Breast epithelium (tissue), 4 donors: ENCODE measurements at places on chromosomes 4 and X. TPM values are rescaled to one million over a fixed set of nuclear protein-coding genes. Genes with fewer than 3 reads are reported as not detected.

Gene GUCY1B1
- 18.0 TPM for total RNA-seq

Gene PITX2
- 0.33 TPM for total RNA-seq

GRCh38 chrX:7146703-7147412 lies 654 bp upstream of the STS start:
- DNase-seq = no peak

- no peak for DNase-seq
These were observed 347.4 kb downstream of the FAM47B start for GRCh38 chrX:35289952-35290351.

Gene MAGEA1
- total RNA-seq = not detected

Gene CHST7
- 10.8 TPM for total RNA-seq

DNA sequence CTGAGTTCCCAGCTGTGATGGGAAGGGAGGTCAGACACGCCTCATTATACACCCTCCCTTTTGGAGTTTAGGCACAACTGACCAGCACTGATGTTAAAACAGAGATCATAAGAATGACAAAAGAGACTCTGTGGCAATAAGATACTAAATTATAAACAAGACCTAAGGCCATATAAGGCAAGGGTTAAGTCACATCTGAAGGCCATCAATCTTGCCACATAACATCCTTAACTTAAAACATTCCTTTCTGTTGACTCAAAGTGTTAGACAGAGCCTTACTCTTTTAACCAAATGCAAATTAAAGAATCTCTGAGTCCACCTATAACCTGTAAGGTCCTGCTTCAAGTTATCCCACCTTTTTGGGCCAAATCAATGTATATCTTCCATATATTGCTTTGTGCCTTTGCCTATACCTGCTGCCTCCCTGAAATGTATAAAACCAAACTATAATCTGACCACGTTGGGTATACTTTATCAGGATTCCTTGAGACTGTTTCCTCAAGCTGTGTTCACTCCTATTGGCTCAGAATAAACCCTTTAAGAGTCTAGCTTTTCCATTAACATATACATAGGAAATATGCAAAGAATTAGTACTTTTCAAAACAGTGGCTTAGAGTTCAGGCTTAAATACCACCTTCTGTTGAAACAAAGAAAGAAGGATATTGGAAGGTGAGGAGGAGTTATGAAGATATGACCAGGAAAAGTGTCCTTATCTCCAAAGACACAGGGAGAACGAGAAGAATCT lies 214.4 kb upstream of the PPP1R2C start:
- DNase-seq = no peak

Gene SMIM31
- total RNA-seq = 0.66 TPM

DNA sequence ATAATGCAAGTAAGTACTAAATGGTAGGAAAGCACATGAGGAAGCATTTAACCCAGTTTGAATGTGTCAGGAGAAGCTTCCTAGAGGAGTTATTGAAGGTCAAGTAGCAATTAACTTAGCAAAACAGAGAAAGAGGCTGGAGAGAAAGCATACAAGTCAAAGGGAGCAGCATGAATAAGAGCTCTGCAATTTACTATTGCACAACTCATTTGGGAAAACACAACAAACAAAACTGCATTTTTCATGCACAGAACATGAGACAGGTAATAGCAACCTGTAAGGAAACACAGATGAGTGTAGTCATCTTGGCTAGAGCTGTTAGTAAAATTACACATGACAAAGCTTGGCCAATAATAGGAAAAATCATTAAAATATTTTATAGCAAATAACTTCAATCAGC lies 538.1 kb downstream of the PPP4R3C start:
- DNase-seq = no peak

- no peak for DNase-seq
These were observed 981.0 kb upstream of the HS3ST1 start for GRCh38 chr4:12409507-12410190.

DNA sequence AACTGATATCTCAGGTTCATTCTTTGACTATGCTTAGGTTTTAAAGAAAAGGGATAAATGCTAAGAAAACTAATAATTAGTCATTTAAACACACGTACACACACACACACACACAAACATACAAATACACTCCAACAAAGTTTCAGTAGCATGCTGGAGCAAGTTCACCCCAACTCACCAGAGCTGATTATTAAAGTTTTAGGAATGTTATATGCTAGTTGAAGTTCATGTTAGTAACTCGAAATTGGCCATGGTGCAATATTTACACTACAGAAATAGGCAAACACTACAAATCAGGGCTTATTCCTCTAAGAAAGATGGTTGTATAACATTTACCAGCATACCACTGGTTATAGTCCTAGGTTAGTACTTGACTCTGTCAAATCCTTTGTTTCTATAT lies 384.0 kb upstream of the DIPK2B start:
- no peak for DNase-seq

Gene GAGE12J
- not detected for total RNA-seq

GRCh38 chr4:70715097-70715496 lies 6.7 kb upstream of the RUFY3 start:
- DNase-seq = no peak

Gene C4orf50
- under 0.01 TPM for total RNA-seq

DNA sequence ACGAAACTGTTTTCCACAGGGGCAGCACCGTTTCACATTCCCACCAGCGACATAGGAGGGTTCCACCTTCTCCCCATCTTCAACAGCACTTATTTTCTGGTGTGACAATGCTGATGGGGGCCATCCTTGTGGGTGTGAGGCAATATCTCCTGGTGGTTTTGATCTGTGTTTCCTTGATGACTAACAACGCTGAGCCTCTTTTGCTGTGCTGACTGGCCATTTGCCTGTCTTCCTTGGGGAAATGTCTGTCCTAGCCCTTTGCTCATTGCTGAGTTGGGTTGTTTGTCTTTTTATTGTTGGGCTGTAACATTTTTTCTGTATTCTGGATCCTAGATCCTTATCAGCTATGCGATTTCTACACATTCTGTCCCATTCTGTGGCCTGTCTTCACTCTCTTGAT lies 33.7 kb downstream of the ATP2B3 start:
- DNase-seq = no peak

- no peak for DNase-seq
These were observed 423.5 kb upstream of the NDST3 start for GRCh38 chr4:117610706-117611308.

DNA sequence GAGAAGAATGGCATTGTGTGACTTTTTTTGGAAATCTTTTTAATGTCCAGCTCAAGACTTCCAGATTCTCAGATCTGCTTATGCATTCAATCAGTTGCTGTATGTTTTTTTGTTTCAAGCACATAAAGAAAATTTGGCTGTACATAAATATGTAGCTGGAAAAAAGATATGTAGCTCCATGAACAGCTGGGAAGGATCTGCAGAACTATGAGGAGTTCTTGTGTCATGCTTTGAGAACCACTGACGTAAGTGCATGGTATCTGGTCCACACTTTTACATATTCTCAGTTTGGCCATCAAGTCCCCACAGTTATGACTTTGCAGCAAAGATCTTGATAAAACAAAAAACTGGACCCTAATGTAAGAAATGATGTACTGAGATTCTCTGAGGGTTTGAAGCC lies 165.9 kb downstream of the KIT start:
- no peak for DNase-seq

Gene YY2
- total RNA-seq = 3.5 TPM

Gene RAP1GDS1
- 31.1 TPM for total RNA-seq

Gene DMRTC1B
- total RNA-seq = not detected

GRCh38 chrX:107429090-107429489 lies 20.4 kb upstream of the FRMPD3 start:
- no peak for DNase-seq

DNA sequence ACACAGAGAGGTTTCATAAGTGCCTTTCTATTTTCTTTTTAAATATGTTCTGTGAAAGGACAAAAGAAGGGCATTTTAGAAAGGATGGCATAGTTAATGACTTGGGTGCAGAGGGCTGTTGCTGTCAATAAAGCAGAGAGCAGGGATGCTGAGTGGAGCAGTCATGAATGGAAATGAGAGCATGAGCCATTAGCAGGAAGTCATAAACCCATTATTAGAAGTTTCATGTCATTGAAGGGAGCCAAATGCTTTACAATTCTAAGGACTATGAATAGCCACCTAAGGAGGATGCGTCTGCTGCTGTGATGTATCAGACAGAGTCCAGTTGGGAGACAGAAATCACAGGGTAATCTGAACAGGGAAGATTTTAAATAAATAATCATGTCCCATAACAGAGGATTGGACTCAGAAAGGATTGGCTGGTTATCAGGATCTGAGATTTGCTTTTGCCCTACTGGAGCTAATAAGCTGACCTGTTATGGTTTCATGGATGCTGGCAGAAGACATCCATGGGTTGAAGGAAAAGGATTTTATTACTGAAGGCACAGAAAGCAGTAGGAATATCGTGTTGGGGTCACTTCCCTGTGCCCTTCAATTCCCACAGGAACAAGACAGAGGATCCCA lies 47.5 kb upstream of the WDR19 start:
- no peak for DNase-seq

DNA sequence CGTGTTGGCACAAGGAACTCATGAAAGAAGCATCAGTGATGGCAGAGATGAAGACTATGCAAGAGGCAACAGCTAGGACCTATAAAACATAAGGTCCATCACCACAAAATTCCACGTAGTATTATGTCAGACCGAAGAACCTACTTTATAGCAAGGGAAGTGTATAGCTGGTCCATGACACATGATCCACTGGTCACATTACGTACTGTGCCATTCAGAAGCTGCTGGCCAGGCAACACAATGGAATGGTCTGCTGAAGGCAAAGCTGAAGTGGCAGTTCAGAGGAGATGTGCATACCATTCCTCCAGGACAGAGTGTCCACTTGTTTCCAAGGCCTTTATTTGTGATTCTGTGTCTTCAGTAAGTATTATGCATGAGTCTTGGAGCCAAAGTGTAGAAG lies 215.5 kb upstream of the UGT8 start:
- no peak for DNase-seq

Gene DRP2
- under 0.01 TPM for total RNA-seq

GRCh38 chrX:110806145-110806544 lies 10.5 kb upstream of the CHRDL1 start:
- DNase-seq = no peak

GRCh38 chrX:94365736-94366135 lies 691.7 kb downstream of the FAM133A start:
- no peak for DNase-seq

DNA sequence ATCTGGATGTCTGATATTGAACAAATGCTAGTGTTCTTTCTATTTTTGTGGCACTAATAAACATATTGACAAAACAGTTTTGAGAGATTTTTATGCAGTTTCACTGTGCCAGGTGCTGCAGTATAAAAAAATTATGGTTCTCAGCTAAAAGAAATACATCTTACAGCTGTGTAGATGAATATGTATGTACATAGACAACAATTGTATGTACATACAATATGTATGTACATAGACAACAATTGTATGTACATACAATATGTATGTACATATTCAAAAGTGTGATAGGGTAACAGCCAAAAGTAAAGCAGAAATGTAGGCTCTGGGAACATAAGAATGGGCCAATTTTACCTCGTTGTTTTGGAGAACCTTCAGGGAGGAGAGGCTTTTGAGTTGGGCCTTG lies 390.0 kb upstream of the RPS6KA3 start:
- no peak for DNase-seq

Gene SUPT20HL1
- total RNA-seq = not detected

DNA sequence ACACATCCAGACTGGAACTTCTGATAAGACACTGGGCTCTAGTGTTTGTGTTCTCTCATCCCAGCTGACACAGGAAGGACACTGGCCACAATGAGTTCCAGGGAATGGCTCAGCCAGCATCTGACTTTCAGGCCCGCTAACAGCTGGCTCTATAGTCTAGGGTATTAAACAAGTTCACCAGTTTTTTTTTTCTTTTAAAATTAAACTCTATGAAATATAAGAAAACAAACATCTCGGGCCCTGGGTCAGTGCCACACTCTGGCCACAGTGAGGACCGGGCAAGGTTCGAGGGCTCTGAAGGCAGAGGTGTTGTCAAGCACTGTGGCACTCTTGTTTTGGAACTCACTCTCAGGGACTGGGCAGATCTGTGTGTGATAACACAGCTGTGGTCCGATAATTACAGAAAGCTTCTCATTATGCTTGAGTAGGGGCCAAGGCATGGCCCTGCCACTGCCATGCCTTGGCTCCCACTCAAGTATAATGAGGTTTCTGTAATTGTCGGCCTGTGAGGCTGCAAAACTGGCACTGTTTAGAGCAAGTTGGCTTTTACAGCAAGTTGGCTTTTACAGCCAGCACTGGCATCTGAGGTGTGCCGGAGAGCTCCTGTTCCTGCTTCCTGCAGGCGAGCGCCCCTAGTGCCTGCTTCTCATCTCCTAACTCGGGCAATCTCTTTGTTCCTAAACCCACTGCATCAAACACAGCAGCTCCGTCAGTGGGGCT lies 62.8 kb downstream of the PPP1R2C start:
- DNase-seq = peak; percentile 50

DNA sequence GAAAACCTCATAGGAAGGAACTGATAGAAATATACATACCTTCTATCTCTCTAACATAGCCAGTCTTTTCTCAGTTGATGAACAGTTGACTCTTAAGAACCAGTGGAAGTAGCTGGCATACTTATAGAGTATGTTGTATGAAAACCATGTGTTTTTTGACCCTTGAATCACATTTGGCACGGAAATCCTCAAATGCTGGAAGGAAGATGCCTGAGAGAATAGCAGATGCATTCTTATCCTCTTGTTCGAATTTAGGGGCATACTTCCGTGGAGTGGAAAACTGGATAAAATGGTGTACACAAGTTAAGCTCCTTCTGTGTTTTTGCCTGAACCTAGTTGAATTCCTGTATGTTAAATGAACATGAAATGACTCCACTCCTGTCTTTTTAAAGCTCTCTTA lies 145.5 kb downstream of the PCDH7 start:
- no peak for DNase-seq

Gene PLAC1
- not detected for total RNA-seq

- DNase-seq = no peak
These were observed 133.9 kb downstream of the CBR4 start for GRCh38 chr4:168876106-168876505.

- no peak for DNase-seq
These were observed 93.6 kb upstream of the SMAD1 start for GRCh38 chr4:145388043-145388442.

DNA sequence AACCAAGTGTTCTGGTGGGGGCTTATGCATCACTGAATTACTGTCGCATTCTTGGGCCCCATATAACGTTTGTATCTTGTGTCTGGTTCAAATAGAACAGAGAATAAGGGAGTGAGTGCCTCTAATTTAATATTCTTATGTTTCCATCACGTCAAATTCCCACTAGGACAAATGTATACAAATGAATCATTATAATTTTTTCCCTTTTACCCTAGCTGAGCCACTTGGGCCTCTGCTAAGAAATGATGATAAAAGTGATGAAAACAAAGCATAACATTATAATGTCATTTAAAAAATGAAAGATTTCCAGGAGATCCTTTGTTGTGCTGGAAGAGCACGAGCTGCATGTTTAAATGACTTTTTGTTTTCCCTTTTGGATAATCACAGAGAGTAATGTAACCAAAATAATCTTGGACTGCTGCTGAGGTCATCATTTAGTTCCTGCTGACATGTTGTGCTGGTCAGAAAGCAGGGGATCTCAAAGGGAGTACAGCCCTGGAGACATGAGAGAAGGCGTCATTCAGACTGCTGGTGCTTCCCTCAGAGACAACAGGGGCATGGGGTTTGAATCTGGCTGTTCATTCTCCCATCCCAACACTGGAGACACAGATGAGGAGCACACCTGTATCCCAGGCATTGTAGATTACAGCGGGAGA lies 105.1 kb upstream of the SCOC start:
- DNase-seq = no peak
